ENCODE measurements at places on chromosomes 1 and 21.
A peak's percentile ranks its signal among the peaks of the same experiment; 100 is the strongest.

DNA sequence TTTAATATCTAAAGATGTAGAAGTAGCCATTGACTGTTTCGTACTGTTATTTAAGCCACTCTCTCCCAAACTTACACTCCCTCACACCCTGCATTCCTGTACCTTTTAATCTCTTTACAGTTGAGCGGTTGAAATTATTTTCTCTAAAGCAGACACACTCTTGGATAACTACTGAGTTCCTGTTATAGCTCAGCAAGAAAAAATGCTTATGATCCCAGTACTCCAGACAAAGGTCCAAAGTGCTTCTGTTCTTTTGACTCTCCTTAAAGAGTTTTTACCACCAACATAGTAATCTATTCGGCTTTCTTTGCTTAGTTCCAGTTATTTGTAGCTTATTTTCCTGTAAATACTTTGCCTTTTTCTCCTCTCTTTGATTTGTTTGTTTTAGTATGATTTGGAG lies 100.1 kb downstream of the ATF6 start:
- DNase-seq, result no peak

- DNase-seq, result no peak
Measured at GRCh38 chr1:103266036-103266435, 157.7 kb upstream of the COL11A1 start.

GRCh38 chr1:212873518-212873917 lies 15.4 kb downstream of the FLVCR1 start:
- DNase-seq, result no peak

DNA sequence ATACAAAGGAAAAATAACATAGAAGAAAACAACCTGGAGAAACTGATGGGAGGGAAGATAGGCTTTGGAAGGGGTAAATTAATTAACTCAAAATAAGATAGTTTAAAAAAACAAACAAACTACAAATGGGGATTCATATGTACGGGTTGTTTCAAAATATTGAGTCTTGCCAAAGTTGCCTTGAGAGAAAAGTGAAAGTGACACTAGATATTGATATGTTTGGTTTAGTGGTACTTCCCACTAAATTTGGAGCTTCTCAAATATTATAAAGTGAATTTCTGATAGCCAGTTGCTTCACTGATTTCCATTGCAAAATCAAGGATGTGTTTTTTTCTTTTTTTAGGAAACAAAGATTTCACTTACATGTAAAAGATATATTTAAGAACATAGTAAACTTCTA lies 149.5 kb upstream of the RUNX1 start:
- no peak for DNase-seq

DNA sequence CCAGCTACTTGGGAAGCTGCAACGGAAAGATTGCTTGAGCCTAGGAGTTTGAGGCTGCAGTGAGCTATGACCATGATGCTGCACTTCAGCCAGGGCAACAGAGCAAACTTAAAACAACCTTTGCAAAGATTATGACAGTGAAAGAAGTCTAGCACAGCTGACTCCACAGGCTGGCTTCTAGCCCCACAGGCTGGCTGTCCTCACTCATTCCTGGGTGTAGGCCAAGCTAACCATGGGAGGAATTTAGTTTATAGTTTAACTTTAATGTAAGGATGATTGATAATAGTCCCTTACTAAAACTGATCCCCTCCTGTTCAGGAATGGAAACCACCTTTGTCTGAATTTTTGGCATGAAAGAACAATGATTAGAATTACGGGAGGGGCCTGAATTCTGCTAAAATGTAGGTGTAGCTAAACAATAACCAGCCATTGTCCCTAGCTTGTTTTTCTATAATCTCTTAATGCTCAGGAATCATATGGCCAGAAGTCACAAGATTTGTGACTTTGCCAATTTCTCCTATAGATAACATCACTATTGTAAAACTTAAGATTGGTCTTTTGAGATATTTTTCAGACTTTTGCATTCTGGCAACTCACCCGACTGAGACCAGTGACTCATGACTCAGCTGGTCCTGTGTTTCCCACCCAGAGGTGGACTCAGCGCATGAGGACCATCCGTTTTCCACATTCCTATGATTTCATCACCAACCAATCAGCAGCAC lies 28.1 kb upstream of the SGIP1 start:
- no peak for DNase-seq

GRCh38 chr1:12516741-12517140 lies 101.3 kb downstream of the DHRS3 start:
- no peak for DNase-seq

DNA sequence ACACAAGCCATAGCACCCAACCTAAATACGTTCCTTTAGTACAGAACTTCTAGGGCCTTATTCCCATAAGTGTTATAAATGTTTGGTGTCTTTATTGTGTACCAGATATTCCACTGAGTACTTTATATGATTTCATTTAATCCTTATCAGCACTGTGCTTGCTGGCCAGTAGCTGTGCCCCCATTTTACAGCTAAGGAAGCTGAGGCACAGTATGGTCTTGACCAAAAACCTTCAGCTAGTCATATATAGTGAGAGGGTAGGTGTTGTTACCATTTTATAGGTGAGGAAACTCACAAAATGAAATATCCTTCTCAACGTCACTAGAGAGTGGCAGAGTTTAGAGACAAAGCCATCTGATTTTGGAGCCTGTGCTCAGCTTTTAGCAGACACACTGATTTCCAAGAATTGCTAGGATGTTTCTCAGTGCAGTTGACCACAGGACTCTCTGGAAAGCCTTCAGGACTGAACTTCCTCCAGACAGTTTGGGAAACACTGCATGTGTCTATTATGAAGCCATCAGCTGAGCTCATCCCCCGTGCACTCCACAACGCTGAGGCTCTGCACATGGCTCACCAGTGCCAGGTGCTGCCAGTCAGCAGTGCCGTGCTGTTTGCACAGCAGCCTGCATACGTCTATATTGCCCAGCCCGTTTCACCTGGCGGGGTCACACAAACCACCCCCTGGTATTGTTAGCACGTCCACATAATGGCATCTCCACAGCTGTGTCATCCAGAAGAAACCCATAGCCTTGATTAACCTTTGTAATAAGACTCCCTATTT lies 15.4 kb downstream of the NPPA start:
- DNase-seq, result no peak

GRCh38 chr1:204126386-204126785 lies 25.5 kb downstream of the ETNK2 start:
- DNase-seq, result no peak

DNA sequence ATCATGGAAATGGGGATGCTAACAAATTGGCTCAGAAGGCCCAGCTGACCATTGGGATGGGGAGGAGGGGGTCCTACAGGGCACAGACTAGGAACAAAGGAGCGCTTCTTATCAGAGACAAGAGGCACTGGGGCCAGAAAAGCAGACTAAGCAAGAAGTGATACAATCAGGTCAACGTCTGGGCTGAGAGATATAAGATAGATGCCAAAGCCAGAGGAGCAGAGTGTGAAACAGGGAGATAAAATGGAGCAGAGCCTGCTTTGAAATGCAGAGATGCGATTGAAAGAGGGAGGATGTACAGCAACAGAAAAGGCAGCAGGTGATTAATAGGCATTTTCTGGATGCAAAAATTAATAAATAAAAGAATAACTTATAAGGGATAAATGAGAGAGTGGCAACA lies 127.5 kb upstream of the SAMSN1 start:
- no peak for DNase-seq

- no peak for DNase-seq
Measured at GRCh38 chr1:54345116-54345515, 61.1 kb downstream of the SSBP3 start.

DNA sequence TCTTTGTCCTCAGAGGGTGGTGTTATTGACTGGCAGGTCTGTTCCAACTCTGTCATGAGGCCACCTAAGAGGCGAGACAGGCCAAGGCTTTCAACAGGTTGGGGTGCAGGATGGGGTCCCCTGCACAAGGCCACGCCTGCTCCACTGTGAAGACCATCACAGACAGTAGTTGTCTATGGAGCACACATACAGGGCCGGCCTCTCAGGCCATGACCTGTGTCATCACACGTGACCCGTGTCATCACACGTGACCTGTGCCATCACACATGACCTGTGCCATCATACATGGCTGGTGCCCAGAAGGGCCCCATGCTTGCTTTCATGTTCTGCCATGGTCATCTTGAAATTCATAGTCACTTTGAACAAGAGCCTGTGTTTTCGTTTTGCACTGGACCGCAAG lies 91.9 kb downstream of the ARHGEF10L start:
- no peak for DNase-seq

DNA sequence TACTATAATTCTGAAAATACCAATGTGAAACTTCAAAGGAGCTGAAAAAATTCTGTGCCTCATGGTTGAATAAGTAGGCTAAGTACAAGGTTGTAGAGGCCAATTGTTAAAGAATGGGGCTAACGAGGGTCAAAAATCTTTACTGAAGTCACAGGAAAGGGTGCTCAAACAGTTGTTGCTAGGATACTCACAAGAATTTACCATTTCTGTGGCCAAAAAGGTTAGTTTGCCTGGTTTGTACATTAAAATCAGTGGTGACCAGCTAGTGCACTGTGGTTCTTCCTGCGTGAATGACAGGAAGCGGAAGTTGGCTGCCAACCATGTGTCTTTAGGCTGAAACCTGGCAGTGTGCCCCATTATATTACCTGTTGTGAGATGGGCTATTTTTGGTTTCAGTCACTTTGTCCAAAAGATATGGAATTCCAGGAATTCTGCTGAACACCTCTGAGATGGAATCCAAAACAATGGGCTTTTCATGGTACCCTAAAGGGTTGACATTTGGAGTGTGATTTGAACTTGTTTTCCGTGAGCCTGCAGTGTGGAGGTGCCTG lies 13.5 kb downstream of the MAP3K21 start:
- DNase-seq, result no peak

DNA sequence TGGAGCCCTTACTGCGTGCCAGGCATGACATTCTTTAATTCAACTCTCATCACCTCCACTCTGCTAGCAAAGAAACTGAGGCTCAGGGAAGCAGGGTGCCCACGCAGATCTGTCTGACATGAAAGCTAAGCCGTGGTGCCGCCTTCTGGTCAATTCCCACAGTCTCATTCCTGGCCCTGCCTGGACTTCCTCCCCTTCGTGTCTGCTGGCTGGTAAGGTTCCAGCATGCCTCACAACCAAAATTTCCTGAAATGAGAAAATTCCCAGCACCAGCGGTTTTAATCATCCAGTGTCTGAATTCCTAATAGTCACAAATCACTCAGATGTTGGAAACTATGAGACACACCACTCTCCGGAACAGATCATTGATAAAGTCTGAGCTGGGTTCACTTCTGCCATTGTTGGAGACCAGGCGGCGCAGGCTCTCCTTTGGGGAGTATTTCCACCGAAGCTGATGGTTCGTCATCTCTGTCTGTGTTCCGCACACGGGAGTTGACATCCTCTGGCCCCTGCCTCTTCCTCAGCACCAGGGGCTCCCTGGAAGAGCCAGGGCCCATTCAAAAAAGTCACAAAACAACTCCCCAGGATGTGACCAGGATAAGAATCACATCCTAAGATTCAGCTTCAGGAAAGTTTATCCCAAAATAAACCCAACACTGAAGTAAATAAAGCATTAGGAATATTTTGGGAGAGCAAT lies 167.7 kb downstream of the PLPP3 start:
- no peak for DNase-seq

DNA sequence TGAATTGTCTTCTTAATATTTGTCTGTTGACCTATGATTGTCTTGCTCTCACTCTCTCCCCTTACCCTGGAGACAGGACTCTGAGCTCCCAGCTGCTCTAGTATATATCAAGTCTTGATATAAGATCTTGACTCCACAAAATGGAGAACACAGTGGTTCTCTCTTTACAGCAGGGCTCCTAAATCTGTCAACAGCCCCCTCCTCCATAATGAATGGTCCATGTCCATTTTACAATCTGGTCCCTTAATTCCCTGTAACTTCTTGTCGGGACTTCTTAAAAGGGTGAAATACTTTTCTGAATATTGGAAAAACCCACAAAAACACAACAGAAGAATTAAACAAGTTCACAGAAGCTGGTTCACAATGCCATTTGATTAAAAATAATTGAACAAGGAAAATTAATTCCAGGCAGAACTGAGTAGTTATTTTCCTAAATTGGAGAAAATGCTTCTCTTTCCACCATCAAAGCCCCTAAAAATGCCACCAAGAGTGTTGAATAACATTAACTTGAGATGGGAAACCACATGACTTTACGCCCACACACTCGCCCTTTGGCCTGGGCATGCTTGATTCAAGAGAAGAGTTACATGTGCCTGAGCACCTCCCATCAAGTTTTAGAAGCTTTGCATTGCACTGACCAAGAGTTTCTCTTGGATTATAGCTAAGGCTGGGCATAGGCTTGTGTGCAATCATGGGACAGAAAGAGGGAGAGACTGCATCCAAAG lies 109.8 kb downstream of the TOMM20 start:
- DNase-seq, result no peak

DNA sequence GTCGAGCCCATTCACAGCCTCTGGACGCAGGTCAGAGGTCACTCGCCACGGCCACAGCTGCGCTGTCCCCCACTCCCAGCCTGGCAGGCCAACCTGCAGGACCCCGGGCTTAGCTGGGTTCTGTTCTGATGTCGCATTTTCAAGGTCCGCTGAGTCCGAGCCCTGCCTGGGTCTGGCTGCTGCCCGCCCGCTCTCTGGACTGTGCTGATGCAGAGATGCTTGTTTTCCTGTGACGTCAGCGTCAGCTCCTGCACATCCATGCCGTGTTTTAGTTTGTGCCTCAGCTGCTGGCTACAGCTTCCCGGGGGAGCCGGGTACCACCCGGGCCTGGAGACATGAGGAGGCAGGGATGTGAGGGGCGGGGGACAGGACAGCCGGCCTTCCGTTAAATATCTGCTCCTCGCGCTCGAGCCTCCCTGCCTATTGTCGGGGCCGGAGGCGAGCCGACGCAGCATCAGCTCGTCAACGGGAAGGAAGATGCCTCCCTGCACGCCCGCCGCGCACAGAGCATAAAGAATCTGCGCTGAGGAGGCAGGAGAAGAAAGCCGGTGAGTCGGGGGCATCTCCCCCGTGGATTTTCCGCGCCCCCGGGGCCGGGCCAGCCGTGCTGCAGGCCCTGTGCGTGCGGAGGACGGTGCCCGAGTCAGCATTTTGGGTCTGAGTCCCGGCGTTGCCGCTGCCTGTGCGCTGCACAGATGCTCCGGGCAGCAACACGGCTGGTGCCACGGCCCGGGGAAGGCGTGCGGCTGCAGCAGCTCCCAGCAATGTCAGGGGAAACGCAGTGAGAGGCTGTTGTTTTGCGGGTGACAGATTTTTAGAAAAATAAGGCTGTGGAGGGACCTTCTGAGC lies 23.4 kb downstream of the PRKCZ start:
- DNase-seq, result no peak

DNA sequence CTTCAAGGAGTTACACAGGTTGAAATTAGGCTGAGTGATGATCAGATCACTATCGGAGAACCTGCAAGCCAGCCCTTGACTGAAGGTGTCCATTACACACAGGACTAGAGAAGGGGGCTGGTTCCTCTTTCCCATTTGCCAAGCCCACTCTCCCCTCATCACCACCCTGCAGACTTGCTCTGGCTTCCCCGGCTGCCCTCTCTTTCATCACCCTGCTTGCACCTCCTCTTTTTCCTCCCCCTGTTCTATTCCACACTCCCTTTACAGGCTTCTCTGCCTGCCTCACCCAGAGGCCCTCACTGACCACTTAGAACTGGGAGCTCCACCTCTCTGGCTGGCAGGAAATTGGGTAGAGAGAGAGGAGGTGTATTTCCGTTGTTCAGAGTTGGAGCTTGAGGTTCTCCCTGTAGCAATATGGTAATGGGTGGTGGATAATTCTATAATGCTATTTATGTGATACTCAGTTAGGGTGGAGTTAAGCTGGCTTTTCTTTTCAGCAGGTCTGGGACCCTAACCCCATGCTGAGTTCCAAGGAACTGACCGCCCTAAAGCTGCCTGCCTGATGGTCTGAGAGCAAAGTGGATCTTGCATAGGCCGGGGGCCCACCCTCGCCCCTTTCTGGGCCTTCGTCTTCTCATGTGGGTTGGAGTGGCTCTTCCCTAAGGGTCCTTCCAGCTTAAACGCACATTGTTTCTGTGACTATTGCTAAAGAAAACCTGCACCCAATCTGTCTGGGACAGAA lies 111.8 kb upstream of the ADAR start:
- peak; percentile 9 for DNase-seq
